ENCODE measurements at places on chromosomes 12 and 14. TPM values are rescaled to one million over a fixed set of nuclear protein-coding genes. Genes with fewer than 3 reads are reported as not detected.

Gene EID3
- total RNA-seq = 21.9 TPM

Gene NKX2-1
- not detected for total RNA-seq

Gene NGB
- total RNA-seq = 3.5 TPM

Gene KCNH3
- total RNA-seq = 0.14 TPM

Gene FGD6
- 47.4 TPM for total RNA-seq

Gene PARP2
- 11.0 TPM for total RNA-seq

Gene NXPH4
- total RNA-seq = not detected

Gene TDRD9
- 0.68 TPM for total RNA-seq

Gene GPRC5D
- not detected for total RNA-seq

Gene EIF2S3B
- 0.66 TPM for total RNA-seq

Gene GSG1
- not detected for total RNA-seq

Gene PLCZ1
- not detected for total RNA-seq

Gene CHGA
- 3.9 TPM for total RNA-seq

Gene AICDA
- not detected for total RNA-seq

Gene GPR135
- total RNA-seq = 12.7 TPM

Gene TRIM9
- total RNA-seq = 16.0 TPM

Gene OR4Q2
- not detected for total RNA-seq

Gene GAS2L3
- 1.7 TPM for total RNA-seq

Gene ZNF10
- 10.5 TPM for total RNA-seq

Gene ERBB3
- total RNA-seq = 21.4 TPM

Gene SLC2A14
- not detected for total RNA-seq

Gene WNT1
- not detected for total RNA-seq

Gene FLVCR2
- 2.9 TPM for total RNA-seq

Gene UNC79
- total RNA-seq = 1.4 TPM

Gene TAS2R20
- 6.4 TPM for total RNA-seq

Gene EPYC
- not detected for total RNA-seq

Gene SENP1
- total RNA-seq = 24.4 TPM

Gene KRT72
- not detected for total RNA-seq

Gene LRCOL1
- not detected for total RNA-seq

Gene TGM1
- total RNA-seq = not detected

Gene SOAT2
- not detected for total RNA-seq

Gene ZDHHC22
- 0.49 TPM for total RNA-seq

Gene GALNT8
- 3.6 TPM for total RNA-seq
